ENCODE measurements at places on chromosomes 4 and X.

- no peak for DNase-seq
Measured at GRCh38 chr4:7872264-7872771, 67.3 kb downstream of the AFAP1 start.

GRCh38 chrX:120269373-120270035 lies 18.9 kb downstream of the ZBTB33 start:
- no peak for DNase-seq

DNA sequence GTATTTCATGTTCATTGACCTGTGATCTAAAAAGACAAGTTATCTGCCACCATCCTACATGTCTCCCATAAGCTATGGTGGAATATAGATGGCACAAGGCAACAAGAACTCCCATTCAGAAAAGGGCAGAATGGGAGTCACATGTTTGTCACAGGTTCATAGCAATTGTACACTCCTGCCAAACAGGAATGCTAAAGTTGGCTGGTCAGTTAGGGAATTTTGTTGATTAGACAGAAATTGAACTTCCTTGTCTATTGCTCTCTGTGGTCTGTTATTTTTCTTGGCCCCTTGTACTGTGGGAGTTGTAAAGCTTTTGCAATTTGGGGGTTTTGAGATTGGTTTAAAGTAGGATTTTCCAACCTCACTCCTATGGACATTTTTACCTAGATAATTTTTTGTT lies 101.7 kb upstream of the SOD3 start:
- DNase-seq: no peak

GRCh38 chr4:126604268-126604867 lies 1028.4 kb upstream of the INTU start:
- DNase-seq: no peak

GRCh38 chr4:64330143-64330542 lies 79.1 kb downstream of the TECRL start:
- DNase-seq: no peak

Data from activated T-cell treated with anti-CD3 and anti-CD28 coated beads, Interleukin-2, amount 50 U/mL, for 48 hours (primary cell).